ENCODE measurements at places on chromosomes 5 and 9.

- DNase-seq, result no peak
Measured at GRCh38 chr9:82563094-82563493, 499.8 kb downstream of the RASEF start.

DNA sequence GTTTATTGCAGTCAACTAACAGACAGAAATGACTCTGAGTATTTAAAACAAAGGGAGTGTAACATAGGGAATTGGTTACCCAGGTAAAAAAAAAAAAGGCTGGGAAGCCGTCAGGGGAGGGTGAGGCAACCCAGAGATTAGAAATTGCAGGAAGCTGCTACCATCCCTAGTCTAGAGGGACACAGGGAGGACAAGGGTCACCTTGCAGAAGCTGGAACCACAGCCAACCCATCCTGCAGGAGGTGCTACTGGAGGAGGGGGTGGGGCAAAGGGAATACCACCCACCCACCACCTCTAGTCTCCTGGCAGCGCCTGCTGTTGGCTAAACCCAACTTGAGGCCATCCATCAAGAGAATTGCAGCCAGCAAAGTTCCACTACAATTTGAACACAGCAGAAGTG lies 6.5 kb downstream of the CAST start:
- DNase-seq, result no peak

GRCh38 chr9:87836951-87837705 lies 45.5 kb upstream of the SPATA31E1 start:
- no peak for DNase-seq

- peak; percentile 68 for DNase-seq
Measured at GRCh38 chr5:126519637-126520592, 75.1 kb downstream of the ALDH7A1 start.

DNA sequence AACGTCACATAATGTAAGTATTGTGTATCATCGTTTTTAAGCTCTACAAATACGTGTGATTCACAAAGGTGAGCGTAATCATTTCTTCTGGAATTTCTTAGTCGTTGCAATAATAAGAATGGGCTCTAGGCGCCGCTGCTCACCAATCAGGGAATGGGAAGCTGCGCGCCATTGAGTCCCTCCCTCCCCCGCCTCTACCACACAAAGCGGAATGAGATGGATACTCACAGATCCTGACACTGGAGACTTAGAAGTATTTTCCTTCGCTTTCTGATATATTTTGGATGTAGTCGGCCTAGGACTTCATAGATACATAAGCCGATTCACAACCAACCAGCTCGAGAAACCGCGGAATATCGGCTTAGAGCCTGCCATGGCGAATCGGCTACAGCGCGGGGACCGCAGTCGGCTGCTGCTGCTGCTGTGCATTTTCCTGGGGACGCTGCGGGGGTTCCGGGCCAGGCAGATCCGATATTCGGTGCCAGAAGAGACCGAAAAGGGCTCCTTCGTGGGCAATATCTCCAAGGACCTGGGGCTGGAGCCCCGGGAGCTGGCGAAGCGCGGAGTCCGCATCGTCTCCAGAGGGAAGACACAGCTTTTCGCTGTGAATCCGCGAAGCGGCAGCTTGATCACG lies at the start of gene PCDHGA11:
Gene PCDHGA11 (plus strand): TSS at position 197 of the 634 bp plus-strand sequence. CDS start 177 bp downstream, at position 374.
- peak; percentile 41 for DNase-seq

GRCh38 chr5:177392765-177393164 lies 7.7 kb downstream of the PFN3 start:
- no peak for DNase-seq

DNA sequence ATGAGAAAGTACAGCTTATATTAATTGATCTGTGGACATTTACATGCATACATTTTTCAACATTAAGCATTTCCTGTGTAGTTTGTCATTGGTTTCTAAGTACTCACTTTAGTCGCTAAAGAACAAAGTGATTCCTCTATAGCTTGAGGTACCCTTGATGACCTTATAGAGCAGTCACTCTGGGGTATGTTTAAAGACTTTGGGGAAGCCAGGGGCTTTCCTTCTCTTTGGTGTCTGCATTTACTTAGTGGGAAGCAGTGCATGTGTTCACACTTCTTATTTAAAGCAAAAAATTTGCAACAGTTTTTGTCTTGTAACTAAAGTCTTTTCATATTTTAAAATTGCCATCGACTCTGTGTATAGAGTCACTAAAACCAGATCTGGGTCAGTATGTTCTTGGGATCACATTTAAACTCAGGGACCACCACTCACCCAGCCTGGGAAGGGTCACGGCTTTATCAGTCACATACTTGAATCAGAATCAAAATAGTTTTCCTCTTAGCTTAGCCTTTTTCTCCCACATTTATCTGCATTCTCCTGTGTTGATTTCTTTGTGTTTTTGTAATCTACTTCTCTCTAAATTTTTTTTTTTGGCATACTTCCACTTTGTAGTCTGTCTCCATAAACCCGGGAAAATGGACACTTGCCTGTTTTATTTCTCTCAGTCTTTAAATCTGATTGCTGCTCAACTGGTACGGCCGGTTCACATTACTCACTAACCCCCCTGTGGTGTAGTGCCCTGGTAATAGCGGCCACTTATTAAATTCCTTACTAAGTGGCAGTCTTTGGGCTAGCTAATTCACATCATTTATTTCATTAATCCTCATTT lies 143.9 kb upstream of the FBN2 start:
- no peak for DNase-seq

DNA sequence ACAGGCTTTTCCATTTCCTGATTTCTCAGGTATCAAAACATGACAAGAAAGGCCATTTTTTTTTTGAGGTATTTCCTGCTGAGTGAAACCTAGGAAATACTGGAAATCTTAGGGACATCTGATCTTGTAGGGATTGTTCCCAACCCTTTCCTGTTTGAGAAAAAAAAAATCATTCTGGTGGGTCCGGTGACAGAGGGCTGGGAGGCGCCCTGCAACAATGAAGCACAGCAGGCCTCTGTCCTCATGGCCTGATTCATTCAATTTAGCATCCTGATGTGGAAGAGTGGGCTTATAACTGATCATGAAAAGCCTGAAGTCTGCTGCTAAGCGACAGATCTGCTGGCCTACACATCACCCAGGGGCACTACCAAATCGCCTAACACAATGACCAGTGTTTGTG lies 3.0 kb upstream of the C9orf153 start:
- DNase-seq, result no peak

GRCh38 chr5:1894243-1894642 lies 11.5 kb upstream of the IRX4 start:
- no peak for DNase-seq

DNA sequence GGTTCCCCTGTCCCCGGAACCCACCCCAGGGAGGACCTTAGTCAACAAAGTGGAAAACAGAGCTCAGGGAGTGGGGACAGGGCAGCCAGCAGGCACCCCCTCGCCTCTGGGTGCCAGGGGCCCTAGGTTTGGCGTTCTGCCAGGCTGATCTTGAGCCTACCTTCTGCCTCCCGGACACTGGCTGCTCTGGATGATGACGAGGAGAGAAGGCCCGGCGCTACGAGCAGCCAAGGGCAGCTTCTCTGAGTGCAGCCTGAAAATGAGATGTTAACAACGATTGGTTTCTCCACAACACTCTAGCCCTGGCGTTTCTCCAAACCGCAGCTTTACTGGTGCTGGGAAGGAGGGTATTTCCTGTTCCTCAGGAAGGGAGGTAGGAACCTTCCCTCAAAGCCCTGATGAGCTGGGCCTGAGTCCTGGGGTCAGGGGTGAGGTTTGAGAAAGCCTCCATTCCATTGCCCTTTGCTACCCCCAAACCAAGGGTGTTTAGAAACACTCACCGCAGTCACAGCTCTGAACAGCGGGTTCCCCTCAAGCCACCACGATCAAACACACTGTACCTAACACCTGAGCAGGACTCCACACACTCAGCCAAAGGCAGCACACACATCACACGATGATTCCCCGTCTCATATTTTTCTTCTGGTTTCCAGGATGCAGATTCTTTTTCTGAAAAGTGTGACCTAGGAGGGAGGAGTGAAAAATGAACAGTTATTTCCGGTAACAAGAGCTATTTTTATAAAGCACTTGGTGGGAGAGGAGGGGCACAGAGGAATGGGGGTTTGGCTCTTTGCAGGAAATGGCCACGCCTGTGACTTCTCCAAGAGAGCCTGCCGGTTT lies at the start of gene STING1:
Gene STING1 (minus strand): TSS at position 709 of the 840 bp plus-strand sequence. CDS start 1,054 bp downstream, outside the sequence.
- peak; percentile 66 for DNase-seq

DNA sequence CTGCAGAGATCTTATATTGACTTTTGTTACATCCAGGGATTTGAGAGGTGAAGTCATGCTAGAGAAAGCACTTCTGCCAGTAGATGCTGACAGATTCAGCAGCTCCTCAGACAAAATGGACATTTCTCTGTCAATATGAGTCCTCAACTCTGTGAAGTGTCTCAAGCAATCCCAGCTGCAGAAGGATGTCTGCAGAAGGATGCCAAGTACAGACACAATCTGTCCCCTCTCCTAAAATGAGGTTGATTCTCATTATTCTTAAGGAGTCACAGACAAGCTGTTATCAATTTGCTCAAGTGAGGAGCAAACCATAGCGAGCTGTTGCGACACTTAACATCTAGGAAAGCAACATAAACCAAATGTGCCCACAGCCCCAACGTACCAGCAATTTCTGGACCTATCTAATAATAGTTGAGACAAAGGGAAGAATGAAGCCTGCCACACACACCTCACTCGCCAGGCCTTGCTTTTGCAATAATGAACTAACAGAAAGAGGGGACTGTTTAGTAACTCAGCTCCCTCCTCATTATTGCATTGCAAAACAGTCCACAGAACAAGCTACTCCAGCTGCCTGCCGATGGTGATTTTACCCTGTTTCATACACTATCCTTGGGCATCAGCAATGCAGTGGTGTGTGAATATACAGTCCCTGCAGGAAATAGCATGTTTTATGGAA lies 364.2 kb upstream of the PDE4D start:
- DNase-seq, result no peak

- no peak for DNase-seq
Measured at GRCh38 chr9:133051281-133051900, 10.4 kb upstream of the CEL start.

DNA sequence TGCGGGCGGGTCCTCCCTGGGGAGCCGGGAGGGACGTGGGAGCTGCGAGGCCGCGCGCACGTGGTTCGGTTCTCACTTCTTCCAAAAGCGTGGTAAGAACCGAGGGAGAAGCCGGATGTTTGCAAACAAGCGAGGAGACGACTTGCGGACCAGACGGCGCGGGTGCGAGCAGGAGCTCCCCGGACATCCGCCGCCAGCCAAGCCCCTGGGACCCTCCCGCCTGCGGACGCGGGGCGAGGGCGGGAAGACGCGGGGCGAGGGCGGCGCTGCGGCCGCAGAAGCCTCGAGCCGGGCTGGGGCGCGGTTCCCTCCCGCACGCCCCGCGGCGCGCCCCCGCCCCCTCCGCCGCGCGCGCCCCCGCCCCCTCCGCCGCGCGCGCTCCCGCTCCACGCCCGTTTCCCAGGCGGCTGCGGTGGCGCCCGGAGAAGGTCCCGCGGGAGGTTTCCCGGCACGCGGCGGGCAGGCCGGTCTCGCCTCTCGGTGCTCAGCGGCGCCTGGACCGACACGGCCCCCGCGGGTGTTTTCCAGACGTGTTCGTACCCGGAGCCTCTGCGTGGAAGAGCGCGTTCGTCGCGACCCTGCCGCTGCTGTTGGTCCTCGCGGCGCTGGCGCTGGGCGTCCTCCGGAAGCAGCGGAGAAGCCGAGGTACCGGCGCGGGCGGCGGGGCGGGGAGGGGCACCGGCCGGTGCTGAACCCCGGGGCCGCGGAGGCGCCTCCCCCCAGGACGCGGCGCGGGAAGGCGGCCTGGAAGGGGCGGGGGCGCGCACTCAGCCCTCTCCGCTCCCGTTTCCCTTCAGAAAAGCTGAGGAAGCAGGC lies 12.8 kb downstream of the BTNL9 start:
- peak; percentile 56 for DNase-seq

DNA sequence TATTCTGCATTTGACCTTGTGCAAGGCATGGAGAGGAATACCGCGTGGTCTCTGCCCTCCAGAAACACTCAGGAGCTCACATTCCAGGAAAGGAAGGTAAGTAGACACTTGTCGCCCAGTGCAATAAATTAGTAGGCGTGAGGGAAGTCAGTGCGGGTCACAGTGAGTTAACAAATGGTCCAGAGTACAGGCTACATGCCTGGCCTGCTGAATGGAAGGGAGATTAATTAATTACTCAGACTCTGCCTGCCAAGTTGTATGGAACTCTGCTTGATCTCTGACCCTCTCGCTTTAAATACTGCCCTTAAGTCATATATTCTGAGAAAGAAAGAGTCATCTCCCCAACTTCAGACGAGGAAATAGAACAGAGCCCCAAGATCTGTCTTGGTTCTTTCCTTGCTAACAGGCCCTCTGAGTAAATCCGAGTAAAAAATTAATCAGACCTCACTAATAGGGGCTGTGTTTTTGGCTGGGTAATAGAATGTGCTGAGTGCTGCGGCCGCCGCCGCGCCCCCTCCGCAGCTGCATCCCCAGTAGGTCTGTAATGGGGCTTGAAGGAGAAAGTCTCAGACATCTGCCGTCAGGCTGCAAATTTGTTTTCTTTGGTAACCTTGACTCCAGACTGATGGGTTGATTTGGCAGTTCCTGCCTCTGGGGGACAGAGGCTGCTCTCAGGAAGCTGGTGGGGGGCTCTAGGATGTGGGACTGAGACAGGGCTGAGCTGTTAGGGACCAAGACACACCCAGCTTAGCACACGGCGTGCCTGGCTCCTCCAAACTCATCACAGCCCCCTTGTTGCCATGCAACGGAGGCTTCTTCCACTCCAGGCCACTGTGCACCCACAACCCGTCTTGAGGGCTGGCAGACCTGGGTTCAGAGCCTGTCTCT lies 144.4 kb downstream of the NSG2 start:
- peak; percentile 43 for DNase-seq

- DNase-seq, result peak; percentile 2
Measured at GRCh38 chr5:86861512-86861911, 243.8 kb downstream of the COX7C start.

DNA sequence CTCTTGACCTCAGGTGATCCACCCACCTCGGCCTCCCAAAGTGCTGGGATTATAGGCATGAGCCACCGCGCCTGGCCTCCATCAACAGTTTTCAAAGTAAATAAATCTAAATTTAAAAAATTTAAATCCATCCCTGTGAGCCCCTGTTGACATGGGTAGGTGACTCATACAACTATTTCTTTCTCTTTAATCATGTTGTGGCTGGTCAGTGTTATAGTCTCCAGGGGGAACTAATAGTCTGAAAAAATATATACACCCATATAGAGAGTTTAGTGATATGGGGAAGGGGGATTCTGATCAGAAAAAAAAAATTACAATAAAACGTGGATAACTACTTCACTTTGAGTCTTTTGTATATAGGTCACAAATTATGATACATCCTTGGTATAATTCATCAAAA lies 159.2 kb downstream of the ZNF608 start:
- DNase-seq, result no peak

DNA sequence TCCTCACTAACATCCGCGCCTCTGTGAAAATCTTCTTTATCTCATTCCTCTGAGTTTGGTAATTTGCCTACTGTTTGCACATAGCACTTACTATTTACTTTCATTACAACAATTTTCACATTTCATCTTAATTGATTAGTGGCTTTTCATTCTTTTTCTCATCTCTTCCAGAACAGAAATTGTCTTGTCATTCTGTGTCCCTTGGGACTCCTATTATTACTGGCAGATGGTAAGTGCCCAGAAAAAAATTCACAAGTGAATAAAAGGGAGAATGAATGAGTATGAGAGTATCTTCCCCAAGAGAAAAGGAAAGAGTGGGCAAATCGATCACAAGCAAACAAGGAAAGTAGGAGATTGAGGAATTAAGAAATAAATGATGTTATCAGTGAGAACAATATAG lies 876.1 kb downstream of the TLE4 start:
- DNase-seq, result no peak

Measured in right kidney (tissue), 9 donors.